Activated T-cell treated with anti-CD3 and anti-CD28 coated beads for 48 hours (primary cell): ENCODE measurements at places on chromosomes 11 and 22.

- DNase-seq, result no peak
Measured at GRCh38 chr11:65778431-65778900, 2.3 kb downstream of the AP5B1 start.

- no peak for DNase-seq
Measured at GRCh38 chr11:64803846-64804345, 882 bp upstream of the MAP4K2 start.

- no peak for DNase-seq
Measured at GRCh38 chr11:89516496-89516895, 25.3 kb upstream of the NOX4 start.

DNA sequence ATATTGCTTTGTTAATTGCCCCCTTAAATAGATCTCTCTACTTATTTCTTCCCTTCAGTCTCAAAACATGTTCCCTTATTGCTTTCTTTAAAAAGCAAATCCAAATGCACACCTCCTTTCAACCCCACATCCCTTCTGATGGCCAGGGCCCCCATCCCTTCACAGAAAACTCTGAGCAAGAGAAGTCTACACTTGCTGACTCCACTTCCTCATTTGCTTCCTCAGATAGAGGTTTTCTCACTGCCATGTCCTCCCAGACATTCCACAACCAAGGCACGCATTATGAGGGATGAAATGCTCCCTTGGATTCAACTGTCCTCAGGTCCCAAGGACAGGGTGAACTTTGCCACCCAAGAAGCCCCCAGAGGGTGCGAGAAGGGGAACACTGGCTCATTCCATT lies 43.1 kb downstream of the CSNK2A3 start:
- no peak for DNase-seq

- DNase-seq, result no peak
Measured at GRCh38 chr11:16806791-16807190, 68.3 kb downstream of the C11orf58 start.

DNA sequence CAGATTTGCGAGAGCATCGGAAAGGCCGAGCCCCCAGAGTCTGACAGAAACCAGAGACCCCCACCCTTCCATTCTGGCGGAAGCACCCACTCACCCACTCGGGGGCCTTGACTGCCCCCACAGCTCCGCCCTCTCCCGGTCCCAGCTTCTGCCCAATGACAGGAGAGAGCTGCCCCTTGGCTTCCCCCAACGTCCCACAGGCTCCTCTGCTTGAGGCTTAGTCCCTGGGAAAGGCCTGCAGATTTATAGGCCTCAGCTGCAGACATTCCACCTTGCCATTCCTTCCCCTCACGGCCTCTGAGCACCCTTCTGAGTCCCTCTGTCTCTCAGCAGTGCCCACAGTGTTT lies 125.0 kb upstream of the NCAM1 start:
- DNase-seq, result no peak

DNA sequence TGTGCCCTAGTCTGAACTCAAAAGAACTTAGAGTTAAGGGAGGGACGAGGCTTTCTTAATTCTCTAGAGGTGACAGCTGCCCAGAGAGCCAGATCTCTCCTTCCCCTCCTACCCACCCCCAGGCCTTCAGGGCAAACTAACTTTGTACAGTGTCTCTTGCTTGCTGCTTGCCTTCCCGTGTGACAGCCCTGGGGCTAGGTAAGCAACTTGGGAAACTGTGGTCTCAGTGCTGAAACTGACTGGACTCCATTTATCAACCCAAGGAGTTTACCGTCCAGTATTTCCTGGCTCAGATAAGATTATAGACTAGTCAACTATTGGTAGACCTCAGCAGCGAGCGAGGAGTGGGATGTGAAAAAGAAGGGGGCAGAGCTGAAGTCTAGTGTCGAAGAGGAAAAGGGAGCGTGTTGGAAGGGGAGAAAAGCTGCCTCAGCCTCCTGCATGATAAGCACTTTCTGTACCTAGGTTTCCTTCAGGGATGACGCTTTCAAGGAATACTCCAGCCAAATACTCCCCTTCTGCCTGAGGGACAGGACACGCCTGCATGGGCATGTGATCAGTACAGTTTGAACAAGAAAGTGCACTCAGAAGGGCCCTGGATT lies 43.3 kb upstream of the WEE1 start:
- no peak for DNase-seq

- DNase-seq, result no peak
Measured at GRCh38 chr22:41157083-41157482, 48.0 kb upstream of the L3MBTL2 start.

DNA sequence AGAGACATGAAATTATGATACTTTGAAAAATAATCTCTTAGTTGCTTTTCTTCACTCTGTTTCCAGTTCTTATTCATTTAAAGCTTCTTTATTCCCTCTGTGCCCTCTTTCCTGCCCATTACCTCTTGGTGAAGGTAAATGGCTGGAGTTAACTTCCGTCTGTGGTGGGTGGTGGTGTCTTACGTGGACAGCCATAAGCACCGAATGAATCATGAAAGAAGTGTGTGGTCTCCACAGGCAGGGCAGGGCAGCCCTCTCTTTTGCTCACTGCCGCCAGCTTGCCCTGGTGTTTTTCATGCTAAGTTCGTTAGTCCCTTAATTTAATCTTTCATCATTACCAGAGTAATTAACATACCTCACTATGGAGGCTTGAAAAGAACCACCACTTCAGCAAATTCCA lies 98.7 kb upstream of the SORL1-AS1 start:
- DNase-seq, result no peak

DNA sequence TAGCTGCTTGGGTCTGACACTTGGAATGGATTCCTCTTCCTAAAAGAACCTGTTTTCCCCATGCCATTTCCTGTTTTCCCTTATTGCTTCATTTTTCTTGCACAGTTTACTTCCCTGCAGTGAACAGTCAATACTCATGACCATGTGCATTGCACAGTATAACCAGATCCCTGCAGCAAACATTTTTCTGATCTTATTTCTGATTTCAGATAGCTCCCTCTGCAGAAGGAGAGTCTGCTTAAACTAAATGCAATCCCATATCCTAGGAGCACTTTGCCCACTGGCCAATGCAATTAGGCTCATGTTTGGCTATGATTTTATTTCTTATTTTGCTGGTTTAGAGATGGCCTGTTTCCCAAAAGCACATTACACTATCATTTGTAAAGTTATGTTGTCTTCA lies 96.7 kb upstream of the CD44 start:
- no peak for DNase-seq

DNA sequence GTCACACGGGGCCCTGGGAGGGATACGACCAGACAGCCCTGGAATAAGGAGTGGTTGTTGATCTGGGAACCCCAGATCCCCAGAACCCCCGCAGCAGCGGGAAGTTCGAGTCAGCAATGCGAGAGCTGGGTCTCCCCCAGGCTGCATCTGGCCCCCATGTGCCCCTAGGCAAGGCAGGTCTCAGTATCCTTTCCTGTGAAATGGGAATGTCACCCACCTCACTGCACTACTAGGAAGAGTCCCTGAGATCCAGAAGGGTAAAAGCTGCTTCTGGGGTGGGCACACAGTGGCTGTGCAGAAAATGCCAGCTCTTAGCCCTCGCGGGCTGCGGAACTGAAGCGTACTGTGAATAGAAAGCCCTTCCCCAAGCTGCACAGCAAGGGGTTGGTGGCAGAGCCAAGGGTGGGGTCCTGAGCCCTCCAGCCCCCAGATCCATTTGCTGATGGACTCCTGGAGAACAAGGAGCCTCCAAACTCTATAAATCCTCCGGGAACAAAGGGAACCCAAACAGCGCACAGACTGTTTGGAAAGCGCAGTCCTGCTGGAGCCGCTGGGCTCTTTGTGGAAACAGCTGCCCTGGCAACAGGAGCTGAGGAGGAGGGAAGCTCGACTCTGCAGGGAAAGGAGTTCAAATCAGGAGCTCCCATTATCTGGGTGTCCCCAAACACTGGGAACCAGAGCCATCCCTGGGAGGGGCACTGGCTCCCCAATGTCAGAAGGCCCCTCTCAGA lies 68.2 kb upstream of the SHISAL1 start:
- no peak for DNase-seq

- no peak for DNase-seq
Measured at GRCh38 chr11:34823197-34823596, 93.0 kb downstream of the APIP start.

DNA sequence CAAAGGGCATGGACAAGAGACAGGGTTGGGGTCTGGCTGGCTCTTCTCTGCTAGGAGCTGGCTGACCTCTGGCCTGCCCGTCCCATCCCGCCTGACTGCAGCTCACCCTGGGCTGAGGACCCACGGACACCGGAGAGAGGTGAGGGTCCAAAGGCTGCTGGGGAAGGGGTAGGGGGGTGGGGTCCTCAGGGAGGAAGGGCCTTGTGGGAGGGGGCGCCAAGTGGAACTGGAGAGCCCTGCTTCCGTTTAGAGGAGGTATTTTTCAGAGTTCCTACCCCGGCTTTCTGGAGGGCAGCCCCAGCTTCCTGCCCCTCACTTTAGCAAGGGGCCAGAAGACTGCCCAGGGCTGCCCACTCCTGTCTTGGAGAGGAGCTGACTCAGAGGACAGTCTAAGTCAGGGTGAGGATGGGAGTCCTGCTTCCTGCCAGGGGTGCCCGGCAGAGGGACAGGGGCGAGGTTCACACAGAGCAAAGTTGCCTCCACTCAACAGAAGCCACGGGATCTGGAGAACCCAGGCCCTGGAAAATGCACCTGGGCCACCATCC lies 7.1 kb downstream of the LARGE2 start:
- no peak for DNase-seq

- DNase-seq, result no peak
Measured at GRCh38 chr22:29156507-29156906, 49.2 kb upstream of the EMID1 start.

DNA sequence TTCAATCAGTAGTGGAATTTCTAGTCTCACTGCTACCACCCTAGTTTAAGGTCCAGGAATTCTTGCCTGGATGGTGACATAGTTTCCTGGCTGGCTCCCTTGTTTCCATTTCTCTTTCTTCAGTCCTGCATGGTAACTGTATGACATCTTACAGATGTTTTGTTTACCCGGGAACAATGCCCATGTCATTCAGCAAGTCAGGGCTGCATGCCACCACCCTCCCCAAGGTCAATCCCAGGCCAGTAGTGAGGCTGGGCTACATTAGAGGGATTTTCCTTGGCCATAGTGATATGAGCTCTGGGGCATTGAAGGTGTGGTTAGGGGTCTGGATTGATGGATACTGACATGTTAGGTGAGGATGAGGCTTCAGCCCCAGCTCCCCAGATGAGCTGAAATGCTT lies 114.9 kb upstream of the E2F8 start:
- DNase-seq, result no peak

DNA sequence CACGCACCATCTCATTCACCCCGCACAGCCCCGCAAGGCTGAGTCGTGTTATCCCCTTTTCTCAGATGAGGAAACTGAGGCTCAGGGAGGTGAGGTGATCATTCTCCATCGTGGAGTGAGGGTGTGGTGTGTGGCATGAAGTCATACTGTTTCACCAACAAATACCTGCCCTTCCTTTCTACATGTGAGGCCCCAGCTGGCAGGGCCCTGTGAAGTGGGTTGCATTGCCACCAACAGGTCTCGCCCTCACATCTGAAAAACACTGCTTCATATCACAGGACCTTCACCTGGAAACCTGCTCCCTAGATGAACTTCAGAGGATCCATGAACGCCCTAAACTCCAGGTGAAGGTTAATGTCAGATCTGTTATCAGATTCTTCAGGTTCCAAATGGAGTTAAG lies 4.3 kb downstream of the SSTR3 start:
- DNase-seq, result no peak

DNA sequence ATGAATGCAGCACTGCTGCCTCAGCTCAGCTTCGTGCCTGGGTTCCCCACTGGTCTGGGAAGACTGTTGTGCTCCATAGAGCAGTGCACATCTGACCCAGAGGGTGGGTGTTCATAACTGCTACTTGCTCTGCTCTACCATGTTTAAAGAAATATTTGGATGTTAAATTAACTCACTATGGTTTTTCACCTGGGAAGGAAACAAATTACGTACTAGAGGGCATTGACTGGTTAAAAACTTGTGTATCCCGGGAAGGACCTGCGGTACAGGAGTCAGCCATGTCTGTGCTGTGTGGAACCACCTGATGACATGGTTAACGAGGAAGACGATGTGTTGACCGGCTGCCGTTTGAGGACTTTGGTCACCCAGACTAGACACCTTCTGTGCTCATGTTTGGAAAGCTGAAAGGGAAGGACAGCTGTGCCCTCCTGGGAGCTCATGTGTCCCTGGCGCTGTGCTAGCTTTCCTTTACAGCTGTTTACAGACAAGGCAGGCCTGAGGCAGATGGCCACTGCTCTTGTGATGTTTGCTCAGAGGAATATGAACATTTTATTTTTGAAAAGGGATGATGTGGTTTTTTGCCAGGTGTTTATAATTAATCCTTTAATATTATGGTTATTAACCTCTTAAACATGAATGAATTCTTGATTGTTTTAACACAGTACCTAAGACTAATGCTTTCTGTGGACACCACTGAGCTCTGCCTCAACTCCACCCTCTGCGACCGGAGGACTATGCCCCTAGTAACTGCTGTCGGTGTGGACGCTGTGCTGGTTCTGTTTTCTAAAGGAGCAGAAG lies 14.3 kb upstream of the AIFM3 start:
- DNase-seq, result no peak

DNA sequence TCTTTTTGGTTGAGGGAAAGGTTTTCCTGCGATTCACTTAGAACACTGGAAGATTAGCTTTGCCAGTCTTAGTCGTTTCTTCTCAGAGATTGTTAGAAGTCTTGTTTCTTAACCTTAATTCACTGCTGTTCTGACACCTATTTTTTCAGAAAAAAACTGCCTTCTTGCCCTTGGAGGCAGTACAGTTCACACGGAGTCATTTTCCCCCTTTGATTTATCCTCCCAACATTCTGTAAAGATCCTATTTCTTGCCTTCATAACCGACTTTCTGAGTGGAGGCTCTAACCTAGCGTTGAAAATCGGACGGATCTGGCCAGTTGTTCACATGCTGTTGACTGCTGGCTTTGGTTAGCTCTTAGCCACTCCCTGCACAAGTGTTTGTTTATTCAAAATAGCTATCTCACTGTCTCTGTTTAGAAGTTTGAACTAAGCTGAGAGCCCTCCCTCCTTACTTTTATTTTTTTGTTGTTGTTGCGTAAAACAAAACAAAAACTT lies 737 bp downstream of the BCL2L13 start:
- no peak for DNase-seq

DNA sequence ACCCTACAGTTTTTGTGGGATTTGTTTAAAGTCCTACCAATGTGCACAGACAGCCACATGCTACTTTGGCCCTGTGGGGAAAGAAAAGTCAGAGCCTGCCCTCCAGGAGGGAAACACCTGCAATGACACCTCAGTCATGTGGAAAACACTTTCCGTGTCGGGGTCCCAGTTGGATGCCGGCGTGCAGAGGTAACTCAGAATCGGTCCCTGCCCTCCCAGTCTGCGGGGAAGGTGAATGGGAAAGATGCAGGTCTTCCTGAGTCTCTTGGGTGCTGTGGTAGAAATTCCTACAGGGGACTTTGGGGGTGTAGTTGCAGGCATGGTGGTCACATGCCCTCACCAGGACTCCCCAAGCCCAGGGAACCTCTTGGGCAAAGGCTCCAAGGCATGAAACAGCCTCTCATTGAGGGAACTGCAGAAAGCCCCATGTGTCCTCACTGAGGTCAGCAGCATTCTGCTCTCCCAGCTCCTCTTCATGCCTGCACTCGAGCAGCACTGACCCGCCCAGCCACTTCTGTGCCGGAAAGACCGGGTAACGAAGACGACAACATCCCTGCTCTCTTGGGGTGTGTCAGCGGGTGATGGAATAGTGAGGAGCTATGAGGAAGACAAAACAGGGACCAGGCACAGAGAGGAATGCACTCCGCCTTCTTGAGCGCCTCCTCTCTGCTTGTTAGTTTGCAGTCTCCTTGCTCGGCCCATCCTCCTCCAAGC lies 4.7 kb downstream of the RIBC2 start:
- no peak for DNase-seq
